ENCODE measurements at places on chromosomes 11 and 22.

DNA sequence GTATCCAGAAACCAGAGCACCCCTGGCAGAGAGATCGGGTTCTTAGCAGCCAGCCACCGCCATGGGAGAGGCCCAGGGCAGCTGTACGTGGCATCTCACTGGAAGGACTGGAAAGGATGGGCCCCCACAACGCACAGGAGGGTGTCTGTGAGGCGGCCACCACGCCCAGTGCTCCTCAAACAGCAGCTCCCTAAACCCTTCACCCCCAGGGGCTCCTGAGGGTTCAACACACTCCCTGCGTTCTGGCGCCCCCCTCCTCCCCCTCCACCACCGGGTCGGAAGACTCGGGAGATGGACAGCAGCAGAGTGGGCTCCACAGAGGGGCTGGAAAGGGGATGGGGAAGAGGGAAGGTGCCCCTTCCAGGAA, 1.1 kb downstream of the MAPK12 start:
- DNase-seq = no peak

DNA sequence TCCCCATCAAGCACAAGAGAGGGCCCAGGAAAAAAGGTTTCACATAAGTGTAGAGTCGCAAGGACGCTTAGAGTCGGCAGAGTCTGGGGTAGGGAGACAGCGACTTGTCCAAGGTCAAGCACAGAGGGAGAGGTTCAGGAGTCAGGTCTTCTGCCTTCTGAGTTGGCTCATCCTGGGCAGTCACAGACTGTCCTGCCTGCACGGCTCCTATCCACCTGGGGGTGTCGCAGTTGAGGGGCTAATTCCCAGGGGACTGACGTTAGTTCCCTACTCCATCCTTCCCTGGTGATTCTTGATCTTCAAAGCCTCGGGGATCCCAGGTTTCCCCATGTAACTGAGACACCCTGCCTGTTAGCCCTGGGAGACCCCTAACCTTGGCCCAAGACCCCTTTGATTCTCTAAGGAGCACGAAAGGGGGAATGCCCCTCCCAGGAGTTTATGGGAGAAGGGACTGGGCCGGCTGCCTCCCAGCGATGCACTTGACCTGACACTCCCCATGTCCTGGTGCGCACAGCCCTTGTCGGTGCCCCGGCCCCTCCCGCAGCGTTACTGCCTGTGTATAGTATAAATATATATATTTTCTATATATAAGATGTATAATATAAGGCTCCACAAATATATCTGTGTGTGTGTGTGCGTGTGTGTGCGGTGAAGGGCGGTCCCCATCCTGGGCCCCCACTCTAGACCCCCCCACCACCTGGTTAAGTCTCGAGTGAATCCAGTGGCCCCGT, 14.7 kb upstream of the TAB1 start:
- no peak for DNase-seq

DNA sequence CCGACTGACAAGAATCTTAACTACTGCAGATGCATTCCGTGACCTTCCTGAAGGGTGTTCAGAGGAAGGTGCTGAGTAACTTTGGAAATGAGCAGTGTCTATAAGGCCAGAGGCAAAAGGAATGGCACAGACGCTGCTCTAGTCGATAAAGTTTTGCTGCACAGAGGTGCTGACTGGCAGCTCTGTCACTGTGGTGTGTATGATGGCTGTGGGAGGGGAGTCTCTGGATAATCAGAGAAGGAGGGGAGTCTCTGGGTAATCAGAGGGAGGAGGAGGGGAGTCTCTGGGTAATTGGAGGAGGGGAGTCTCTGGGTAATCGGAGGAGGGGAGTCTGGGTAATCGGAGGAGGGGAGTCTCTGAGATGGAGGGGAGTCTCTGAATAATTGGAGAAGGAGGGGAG, 18.4 kb downstream of the PTDSS2 start:
- no peak for DNase-seq

GRCh38 chr11:118265954-118266353, 1.9 kb upstream of the MPZL2 start:
- DNase-seq = no peak

- DNase-seq = no peak
Observed at GRCh38 chr11:43580735-43581369, 99.7 kb upstream of the HSD17B12 start.

- DNase-seq = no peak
Observed at GRCh38 chr22:37218399-37218770, 6.1 kb upstream of the SSTR3 start.

DNA sequence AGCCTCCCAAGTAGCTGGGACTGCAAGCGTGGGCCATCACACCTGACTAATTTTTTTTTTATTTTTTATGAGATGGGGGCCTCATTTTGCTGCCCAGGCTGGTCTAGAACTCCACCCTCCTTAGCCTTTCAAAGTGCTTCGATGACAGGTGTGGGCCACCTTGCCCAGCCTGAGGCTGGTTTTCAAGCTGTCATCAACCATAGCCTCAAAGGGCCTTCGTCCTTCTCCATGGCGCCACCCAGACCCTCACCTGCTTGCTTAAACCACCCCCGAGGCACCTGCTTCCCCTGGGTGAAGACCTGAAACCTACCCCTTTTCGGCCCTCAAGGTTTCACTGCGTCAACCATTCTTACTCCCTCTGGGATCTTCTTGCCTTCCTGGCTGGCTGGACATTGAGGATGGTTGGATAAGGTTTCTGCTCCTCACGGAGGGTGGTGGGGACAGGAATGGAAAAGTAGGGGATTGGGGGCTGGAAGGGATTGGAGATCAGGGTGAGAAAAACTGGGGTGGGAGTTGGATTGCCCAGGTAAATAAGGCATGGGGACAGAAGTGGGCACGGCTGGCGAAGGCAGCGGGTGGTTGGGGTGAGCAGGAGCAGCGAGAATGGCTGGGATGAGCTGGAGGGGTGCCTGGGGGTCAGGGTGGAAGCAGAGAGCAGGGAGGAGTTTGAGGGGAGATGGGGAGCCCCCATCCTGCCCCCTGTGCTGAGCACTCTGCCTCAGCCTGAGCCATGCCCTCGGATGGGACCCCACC, 2.8 kb upstream of the ACR start:
- DNase-seq = no peak

- no peak for DNase-seq
Observed at GRCh38 chr11:122773781-122774266, 64.5 kb upstream of the CRTAM start.

DNA sequence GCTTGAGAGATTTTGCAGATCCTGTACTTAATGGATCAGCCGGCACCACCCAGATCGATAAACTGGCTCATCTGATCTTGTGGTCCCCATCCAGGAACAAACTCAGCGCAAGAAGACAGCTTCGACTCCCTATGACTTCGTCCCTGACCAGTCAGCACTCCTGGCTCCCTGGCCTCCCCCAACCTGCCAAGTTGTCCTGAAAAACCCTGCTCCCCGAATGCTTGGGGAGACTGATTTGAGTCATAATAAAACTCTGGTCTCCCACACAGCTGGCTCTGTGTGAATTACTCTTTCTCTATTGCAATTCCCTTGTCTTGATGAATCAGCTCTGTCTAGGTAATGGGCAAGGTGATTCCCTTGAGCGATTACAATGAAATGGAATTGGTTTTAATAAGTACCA, 29.5 kb downstream of the OR2AG2 start:
- no peak for DNase-seq

- no peak for DNase-seq
Observed at GRCh38 chr11:78039391-78039918, 16.4 kb upstream of the KCTD14 start.

GRCh38 chr11:23797624-23798419, 699.0 kb upstream of the LUZP2 start:
- DNase-seq = no peak

DNA sequence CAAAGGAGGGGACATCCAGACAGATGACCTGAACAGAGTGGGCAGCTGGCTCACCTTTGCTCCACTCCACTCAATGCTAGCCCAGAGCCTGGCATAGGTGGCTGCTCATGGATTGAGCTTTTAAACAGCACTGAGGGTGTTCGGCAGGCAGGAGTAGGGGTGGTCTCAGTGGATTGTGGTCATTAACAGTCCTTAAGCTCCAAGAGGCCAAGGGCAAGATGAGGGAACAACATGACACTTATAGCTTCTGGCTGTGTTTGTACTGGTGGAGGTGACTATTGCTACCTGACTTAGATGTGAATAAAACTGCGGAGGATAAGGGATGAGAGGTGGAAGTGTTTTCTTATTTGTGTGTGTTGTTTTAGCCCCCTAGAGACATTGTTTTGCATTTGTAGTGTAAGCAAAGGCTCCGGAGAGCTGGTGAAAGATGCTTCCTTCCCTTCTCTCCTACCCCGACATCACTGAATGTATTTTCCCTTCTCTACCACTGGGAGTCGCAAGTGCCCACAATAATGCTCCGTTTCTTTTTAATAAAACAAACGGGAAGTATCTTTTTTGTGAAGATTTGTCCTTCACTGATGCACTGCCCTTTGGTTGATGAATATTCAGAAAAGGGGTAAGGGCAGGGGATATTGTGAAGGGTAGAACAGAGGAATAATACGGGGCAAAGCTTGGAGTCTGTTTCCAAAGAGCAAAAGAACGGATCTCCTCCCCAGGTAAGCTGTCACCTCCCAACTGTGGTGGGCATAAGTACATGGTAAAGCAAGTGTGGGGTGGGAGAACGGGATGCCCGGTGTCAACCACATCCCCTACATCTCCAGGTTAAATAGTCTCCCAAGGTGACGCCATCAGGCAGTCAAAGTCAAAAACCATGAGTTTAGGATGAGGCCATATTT, 27.5 kb upstream of the MTNR1B start:
- DNase-seq = no peak

- no peak for DNase-seq
Observed at GRCh38 chr11:33907421-33907820, 15.5 kb upstream of the LMO2 start.

- DNase-seq = no peak
Observed at GRCh38 chr22:47561115-47561675, 798.7 kb downstream of the TBC1D22A start.

DNA sequence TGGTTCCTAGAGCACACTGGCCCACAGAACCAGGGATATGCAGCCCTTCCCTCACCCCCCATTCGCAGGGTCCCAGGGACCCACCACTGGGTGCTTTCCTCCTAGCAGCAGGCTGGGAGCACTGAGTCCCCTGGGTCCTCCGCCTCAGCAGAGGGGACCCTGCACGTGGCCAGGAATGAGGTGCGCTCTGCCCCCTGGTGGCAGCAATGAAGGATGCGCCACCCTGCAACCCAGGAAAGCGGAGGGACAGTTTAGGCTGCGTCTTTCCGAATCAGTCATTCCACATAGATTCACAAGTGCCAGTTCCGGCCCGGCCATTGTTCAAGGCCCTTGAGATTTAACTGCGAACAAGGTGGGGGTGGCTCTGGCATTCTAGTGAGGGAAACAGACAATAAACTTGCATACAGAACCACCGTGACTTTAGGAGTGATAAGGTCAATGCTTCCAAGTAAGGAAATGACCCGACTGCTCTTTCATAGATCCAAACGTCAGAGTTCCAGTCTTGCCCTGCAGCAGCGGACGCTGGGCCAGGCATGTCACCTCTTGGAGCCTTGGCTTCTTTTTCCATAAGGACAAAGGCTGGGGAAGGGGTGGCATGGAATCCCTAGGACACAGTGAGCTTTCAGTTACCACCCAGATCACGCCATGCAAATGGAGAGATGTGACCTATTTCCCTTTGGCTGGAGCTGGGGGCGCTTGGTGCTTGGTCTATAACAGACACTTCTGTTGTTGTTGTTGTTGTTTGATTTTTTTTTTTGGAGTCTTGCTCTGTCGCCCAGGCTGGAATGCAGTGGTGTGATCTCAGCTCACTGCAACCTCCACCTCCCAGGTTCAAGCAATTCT, 7.7 kb downstream of the RIN1 start:
- peak; percentile 54 for DNase-seq

DNA sequence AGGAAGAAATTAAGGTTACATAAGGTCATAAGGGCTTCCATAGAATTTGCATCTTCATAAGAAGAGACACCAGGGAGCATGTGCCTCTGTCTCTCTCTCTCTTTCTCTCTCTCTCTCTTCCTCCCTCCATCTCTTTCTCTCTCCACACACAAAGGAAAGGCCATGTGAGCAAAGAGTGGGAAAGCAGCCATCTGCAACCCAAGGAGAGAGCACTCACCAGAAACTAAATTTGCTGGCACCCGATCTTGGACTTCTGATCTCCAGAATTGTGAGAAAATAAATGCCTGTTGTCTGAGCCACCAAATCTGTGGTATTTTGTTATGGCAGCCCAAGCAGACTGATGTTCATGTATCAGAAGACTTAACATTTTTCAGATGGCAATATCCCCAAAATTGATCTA, 6.4 kb upstream of the KRTAP5-10 start:
- no peak for DNase-seq

DNA sequence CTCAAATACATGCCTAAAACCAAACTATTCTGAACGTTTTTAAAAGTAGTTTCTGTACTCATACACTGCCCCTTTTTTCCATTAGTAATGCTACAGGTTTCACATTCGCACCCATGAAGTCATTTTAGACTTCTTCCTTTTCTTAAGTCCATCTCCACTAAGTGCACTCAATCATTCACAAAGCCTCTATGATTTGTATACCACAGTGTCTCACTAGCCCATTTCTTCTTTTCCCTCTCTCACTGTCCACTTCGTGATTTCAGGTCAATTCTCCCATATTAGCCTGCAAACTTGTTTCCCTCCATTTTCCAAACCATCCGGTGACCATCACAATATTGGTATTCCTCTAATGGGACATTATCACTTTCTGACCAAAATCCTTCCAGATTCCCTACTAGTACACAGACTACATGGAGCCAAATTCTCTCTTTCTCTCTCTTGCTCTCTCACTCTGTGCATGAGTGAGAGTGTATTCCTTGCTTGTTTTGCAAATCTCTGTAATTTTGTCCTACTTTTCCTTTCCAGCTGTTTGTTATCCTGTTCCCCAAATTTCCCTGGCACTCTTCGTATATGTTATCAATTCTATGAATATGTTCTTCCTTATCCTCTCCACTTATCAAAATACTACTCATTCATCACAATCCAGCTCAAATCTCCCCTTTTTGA, 3.4 kb upstream of the ZC3H12C start:
- no peak for DNase-seq

DNA sequence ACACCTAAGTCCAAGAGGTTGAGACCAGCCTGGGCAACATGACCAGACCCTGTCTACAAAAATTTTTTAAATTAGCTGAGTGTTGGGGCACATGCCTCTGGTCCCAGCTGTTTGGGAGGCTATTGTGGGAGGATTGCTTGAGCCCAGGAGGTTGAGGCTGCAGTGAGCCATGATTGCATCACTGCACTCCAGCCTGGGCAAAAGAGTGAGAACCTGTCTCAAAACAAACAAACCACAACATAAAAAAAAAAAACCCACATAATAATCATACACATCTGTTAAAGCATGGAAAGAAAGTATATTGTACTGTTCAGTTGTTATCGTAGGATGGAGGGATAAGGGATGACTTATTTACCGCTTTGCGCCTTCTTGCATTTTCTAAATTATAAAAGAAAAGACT, 35.9 kb upstream of the GRK2 start:
- no peak for DNase-seq

GRCh38 chr11:58888579-58888978, 44.1 kb upstream of the GLYATL2 start:
- DNase-seq = no peak

- DNase-seq = no peak
Observed at GRCh38 chr11:103608566-103608965, 427.9 kb upstream of the DDI1 start.

- DNase-seq = no peak
Observed at GRCh38 chr11:133992121-133992520, 35.4 kb upstream of the IGSF9B start.

GRCh38 chr11:74543991-74544390, 48.4 kb upstream of the POLD3 start:
- DNase-seq = peak; percentile 23

- no peak for DNase-seq
Observed at GRCh38 chr11:66559142-66559865, 9.1 kb downstream of the CTSF start.

- DNase-seq = no peak
Observed at GRCh38 chr11:47928426-47928825, 51.9 kb upstream of the PTPRJ start.
